Posterior vena cava (tissue), 2 donors: ENCODE measurements at places on chromosomes 3 and 15. TPM values are rescaled to one million over a fixed set of nuclear protein-coding genes. Genes with fewer than 3 reads are reported as not detected.
A peak's percentile ranks its signal among the peaks of the same experiment; 100 is the strongest.

- no peak for DNase-seq
Observed at GRCh38 chr3:33389908-33390307, 50.3 kb downstream of the UBP1 start.

- no peak for DNase-seq
Observed at GRCh38 chr3:105733356-105733755, 135.5 kb downstream of the CBLB start.

GRCh38 chr3:188217726-188218125 is 63.8 kb downstream of the LPP start:
- DNase-seq, result no peak

DNA sequence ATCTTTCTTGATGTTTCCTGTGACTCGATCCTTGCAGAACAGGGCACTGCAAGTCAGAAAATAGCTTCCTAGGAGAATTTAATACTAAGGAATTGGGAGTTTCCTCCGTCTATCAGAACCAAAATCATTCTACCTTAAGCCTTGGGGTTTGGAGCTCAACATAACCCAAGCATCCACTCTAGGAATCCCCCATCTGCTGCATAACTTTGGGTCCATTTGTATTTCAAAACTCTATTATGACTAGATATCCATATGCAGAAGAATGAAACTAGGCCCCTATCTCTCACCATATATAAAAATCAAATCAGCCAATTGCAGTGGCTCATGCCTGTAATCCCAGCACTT is 61.7 kb upstream of the AKAP13 start:
- DNase-seq, result no peak

DNA sequence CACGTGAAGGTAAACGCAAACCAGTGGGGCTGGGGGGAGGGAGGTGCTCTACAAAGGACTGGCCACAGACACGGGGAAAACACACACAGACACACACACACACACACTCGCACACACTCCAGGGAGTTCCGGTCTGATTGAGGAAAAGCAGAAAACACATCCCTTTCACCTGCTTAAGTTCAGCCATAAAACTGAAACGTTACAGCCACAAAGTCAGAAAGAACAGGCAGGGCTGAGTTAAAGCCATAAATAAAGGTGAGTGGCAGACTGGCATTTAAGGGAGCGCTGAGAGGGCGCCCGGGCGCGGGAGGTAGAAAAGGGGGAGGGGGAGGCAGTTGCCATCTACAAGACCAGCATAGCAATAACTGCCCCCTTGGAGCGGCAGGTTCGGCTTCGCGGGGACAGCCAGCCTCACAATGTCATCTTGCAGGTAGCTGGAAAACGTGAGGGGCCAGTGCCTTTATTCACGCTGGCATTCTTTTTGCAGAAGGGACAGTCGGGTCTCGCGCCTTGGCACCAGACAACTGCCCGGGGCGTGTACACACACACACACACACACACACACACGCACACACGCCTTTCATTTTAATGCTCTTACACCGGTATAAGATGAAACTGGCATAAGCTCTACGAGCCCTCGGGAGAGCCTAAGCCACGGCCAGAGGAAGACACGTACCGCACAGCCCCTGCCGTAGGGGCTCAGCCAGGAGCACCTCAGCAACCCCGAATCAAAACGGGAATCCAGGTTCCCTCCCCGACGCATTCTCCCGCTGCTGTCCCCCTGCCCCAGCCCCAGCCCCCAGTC is 866 bp downstream of the TNIK start:
- DNase-seq, result no peak

- DNase-seq, result no peak
Observed at GRCh38 chr15:71393383-71393782, 278.1 kb downstream of the THSD4 start.

- DNase-seq, result peak; percentile 80
Observed at GRCh38 chr3:184716622-184717398, 4.9 kb upstream of the MAGEF1 start.

GRCh38 chr3:141280086-141280485 is 48.5 kb downstream of the PXYLP1 start:
- no peak for DNase-seq

DNA sequence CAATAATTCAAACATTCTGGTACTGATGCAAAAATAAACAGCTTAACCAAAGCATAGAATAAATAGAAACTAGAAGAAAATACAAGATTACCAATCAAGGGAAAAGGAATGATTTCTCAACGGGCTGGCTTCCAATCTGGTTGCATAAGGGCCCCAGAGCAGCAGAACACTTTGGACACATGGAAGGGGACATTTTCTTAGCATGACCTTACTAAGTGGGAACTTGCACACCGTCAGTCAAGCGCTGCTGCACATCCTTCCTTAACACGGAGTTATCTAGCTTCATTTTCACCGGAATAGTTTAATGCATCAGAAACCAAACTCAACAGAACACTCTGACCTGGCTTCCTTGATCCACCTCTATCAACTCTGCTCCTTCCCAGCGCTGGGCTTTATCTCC is 388.5 kb downstream of the VPS13C start:
- no peak for DNase-seq

- peak; percentile 59 for DNase-seq
Observed at GRCh38 chr3:10625323-10625722, 119.9 kb upstream of the ATP2B2 start.

The SSUH2 gene
- 0.24 TPM for total RNA-seq

The CEP63 gene
- 23.8 TPM for total RNA-seq

The PLEKHO2 gene
- 40.9 TPM for total RNA-seq

The ERICH6 gene
- not detected for total RNA-seq

The SERINC4 gene
- not detected for total RNA-seq

The LTK gene
- total RNA-seq, result 0.24 TPM

The CORO2B gene
- 7.2 TPM for total RNA-seq

The DUOXA1 gene
- total RNA-seq, result 5.3 TPM

The ELL3 gene
- total RNA-seq, result 2.2 TPM
